Natural killer cell (primary cell): ENCODE measurements at places on chromosomes 11 and 22. TPM values are rescaled to one million over a fixed set of nuclear protein-coding genes. Genes with fewer than 3 reads are reported as not detected.

- DNase-seq: no peak
Measured at GRCh38 chr11:30778596-30778995, 192.4 kb upstream of the MPPED2 start.

DNA sequence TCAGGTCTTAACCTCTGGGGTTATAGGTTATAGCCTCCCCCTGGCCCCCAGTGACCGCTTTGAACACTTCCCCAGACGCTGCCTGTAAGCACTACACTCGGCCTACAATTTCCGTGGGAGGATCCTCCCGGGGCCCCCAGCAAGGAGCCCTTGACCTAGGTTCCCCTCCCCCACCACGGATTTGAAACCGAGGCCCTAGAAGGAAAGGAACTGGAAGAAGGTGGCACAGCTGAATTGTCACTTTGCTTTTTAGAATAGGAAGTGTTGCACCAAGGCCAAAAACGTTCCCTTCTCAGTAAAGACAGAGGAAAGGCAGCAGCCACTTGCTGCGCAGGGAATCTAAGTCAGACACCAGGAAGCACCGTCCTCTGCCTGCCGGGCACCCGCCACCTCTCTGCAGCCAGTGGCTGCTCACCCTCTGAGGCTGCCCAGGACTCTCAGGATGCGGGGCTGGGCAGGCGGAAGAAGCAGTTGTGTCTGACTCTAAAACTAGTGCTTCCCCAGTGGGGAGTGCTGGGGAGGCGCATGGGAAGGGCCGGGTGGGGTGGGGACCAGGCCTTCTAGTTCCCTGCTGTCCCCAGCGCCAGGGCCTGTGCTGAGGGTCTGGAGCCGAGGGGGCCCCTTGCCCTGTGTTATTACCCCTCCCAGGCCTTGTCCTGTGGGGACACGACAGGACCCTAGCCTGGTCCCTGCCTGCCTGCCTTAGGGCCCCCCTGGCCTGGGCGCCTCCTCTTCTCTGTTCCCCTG is 7.9 kb upstream of the FLRT1 start:
- no peak for DNase-seq

GRCh38 chr11:10561947-10562346 is 6.5 kb downstream of the LYVE1 start:
- no peak for DNase-seq

GRCh38 chr11:104943561-104943960 is 24.8 kb downstream of the CASP4 start:
- DNase-seq: no peak

DNA sequence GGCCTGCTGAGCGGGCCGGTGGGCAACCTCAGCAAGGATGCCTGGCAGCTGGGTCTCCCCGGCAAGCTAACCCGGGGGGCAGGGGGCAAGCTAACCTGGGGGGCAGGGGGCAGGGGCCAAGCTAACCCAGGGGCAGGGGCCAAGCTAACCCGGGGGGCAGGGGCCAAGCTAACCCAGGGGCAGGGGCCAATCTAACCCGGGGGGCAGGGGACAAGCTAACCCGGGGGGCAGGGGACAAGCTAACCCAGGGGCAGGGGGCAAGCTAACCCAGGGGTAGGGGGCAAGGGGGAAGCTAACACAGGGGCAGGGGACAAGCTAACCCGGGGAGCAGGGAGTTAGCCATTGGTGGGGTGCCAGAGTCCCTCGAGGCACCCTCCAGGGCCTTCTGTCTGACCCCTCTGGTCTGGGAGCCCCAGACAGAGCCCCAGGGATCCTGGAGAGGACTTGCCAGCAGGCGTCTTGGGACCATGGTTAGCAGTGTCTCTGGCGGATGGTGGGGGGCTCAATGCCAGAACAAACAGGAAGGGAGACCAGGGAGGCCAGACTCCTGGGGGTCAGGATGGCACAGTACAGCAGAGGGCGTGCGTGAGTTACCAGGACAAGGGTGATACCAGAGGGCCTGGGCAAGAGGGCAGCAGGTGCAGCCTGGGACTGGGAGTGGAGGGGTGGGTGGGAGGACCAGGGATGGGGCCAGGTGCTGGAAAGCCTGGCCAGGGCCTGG is 16.1 kb downstream of the IGF2 start:
- no peak for DNase-seq

Gene KRTAP5-9
- total RNA-seq: not detected

DNA sequence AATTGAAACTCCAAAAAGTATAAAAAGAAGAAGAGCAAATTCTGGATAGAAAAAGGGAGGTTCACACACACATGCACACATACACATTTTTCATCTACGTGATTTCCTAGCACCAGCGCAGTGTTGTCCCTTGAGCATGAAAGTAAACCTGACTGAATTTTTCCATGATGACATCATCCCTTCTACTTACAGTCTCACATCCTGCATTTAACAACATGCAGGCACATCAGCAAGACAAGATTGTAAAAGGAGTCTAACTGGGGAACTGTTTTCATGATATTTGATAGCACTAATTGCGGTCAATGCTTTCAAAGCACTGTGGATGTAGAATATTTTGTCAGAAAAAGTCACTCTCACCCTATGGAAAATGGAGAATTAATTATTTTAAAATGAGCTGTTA is 36.6 kb downstream of the GAS2 start:
- no peak for DNase-seq

Gene DDTL
- not detected for total RNA-seq

DNA sequence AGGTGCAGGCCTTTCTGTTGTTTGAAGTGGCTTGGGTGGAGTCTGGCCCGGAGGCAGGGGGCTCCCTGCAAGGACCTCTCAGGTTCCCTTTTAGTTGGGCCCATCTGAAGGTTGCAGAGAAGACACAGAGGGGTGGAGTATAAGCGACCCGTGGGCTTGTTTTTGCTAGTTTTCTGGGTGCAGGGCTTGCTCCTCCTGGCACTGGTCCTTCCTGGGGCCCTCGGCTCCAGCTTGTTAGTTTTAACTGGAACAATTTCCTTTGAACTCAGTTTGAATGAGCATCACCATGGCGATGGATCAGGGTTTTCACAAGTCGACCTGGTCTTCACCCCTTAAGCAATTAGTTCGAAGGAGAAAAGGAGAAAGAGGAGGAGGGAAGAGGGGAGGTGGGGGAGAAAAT is 28.5 kb upstream of the OAF start:
- peak; percentile 4 for DNase-seq

Gene MYBPC3
- 0.53 TPM for total RNA-seq

Gene ENTHD1
- not detected for total RNA-seq

DNA sequence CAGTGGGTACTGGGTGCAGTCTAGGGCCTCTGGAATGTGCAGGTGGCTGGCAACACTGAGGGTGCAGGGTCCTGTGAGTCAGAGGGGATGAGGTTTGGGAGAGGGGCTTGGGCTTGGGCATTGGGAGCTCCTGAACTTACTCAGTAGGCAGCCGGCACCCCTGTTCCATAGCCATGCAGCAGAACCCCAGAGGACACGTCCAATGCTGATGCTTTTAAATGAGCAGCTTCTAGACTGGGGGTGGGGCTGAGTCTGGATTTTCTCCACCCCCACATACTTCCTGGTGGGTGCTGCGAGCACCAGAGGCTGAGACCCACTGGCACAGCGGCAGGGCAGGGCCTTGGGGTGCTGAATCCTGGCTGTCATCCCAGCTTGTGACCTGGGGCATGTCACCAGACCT is 71.4 kb downstream of the ARHGAP8 start:
- no peak for DNase-seq

DNA sequence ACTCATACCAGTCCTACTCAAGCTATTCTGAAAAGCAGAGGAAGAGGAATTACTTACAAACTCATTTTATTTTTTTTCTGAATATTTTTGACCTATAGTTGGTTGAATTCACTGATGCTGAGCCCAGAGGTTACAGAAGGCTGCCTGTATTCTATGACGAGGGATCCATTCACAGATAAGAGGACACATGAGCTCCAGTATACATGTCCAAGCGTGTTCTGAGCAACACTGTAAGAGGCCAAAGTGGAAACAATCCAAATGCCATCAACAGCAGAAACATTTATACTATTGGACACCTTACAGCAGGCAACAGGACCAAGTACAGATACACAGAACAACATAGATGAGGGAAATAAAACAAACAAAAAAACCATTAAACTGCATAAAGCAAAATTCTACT is 10.3 kb downstream of the KDM4E start:
- DNase-seq: no peak

DNA sequence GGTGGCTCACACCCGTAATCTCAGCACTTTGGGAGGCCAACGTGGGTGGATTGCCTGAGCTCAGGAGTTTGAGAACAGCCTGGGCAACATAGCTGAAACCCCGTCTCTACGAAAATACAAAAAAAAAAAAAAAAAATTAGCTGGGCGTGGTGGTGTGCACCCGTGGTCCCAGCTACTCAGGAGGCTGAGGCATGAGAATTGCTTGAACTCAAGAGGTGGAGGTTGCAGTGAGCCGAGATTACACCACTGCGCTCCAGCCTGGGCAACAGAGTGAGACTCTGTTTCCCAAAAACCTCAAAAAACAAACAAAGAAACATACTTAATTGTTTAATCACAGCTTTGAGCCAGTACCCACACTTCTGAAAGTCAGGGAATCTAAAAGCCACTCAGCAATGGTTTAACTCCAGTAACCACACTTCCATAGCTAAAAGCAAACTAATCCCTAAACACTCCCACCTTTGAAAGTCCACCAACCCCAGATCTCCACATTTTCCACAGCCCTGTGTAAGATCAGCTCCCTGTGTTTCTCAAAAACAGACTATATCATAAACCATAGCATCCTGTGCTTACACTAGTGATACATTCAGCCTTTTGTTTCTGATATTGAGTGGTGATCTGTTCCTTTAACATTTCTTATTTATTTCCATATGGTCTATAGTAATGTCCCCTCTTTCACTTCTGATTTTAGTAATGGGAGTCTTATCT is 4.9 kb upstream of the OR2AT4 start:
- no peak for DNase-seq

GRCh38 chr11:59216641-59217564 is 4.2 kb upstream of the MPEG1 start:
- no peak for DNase-seq

Gene SGSM1
- 13.9 TPM for total RNA-seq

DNA sequence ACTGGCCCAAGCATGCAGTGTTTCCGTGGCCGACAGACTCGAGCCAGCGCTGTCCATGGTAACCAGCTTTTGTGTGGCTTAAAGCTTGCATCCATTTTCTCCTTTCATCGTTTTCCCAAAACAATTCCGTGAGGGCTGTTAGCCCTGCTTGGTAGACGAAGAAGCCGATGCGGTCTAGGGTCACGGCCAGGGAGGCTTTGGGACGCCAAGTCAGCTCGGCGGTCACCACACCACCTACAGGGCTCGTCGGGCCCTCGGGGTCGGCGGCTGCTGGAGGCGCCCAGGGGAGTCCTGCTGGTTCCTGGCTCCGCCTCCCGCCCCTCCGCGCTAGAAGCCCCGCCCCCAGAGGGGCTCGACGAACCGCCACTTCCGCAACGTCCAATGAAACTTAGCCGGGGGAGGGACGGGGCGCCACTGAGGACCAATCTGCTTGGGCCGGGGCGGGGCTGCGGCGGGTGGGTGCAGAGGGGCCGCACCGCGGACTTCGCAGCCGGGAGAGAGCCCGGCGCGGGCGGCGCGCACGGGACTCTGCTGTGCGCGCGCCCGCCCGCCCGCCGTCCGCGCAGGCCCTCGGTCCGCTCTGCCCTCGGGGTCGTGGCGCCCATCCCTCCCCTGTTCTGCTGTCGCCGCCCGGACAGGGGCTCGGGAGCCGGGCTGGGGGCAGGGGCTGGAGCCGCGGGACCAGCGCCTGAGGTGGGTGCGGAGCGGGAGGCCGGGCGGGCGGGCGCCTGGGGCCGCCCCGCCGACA is at the start of gene TIGD3:
Gene TIGD3 (plus strand): TSS at position 487 of the 748 bp plus-strand sequence. CDS start 1,058 bp downstream, outside the sequence.
- DNase-seq: peak; percentile 96

Gene MRGPRF
- total RNA-seq: not detected

DNA sequence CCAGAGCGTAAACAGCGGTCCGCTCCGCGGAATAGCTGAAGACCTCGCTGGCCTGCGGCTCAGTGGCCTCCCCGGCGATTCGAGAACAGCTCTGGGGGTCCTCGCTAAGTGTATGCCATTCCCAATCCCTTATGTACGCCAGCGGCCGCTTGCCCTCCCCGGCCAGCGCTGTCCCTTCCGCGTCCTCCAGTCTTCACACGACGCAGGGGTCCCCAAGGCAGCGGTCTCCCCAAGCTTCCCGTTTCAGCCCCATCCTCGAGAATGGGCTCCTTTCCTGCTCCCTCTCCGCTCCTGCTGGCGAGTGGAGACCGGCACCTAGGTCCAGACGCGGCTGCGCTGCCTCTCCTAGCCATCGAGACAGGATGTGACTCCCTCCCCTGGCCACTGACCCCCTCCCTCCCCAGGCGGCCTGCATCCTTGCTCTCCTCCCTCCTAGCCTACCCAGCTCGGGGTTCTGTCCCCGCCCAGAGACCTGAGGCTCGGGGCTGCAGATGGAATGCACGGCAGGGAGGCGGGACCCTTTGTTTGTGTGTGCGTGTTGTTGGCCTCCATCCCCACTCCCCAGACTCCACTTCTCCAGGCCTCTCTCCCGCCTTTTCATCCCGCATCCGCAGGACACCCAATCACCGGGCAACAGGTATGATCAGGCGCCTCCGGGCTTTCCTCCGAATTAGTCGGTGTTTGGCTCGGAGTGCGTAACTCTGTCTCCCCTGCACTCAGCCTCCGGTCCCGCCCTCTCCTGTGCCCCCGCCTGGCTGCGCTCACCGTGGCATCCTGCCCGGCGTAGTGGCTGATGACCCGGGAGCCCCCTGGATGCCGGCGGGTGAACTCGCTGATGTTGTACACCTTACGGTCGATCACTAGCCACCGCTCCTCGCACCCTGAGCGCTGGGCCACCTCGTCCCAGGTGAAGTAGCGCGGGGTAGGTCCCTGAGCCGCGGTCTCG is 740 bp downstream of the FADS1 start:
- DNase-seq: peak; percentile 75

GRCh38 chr11:134459246-134460061 is 47.4 kb upstream of the B3GAT1 start:
- DNase-seq: no peak

- DNase-seq: no peak
Measured at GRCh38 chr11:132471466-132471865, 1060.8 kb downstream of the OPCML start.

DNA sequence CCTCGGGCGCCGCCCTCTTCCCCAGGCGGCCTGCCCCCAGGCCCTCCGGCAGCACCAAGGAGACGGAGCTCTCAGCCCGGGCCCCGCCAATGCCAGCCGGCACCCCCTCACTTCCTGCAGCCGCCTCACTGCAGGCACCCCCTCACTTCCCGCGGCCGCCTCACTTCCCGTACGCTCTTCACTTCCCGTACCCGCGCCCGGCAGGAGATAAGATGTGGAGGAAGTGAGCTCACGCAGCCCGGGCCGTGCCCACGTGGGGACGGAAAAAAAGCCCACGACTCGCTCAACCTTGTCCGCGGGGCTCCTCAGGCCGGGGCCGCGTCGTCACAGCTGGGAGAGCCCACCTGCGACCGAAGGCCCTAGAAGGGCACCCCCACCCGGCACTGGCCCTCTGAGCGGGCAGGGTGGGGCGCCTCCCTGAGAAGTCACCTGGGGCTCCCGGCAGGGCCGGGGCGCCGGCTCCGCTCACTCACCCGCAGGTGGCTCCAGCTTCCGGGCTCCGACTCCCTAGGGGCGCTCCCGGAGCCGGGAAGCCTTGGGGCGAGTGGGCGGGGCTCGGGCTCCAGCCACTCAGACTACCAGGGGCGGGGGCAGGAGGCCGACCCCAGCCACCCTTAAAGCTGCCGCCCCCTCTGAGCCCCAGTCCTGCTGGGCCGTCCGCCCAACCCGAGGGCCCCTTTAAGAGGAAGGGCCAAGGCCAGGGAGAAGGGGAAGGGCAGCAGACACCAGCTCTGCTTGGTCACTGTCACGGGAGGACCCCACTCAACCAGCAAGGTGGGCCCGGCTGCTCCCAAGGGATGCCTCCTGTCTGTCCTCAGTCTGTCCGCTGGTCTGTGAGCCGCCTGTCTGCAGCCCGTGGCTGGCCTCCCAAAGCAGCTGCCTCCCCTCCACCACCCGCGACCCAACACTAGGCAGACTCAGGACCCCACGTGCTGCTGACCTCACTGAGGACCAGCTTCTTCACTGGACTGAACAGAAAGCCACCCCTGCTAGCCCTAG is 31.4 kb downstream of the PISD start:
- peak; percentile 78 for DNase-seq
